ENCODE measurements at places on chromosomes 4 and X.

DNA sequence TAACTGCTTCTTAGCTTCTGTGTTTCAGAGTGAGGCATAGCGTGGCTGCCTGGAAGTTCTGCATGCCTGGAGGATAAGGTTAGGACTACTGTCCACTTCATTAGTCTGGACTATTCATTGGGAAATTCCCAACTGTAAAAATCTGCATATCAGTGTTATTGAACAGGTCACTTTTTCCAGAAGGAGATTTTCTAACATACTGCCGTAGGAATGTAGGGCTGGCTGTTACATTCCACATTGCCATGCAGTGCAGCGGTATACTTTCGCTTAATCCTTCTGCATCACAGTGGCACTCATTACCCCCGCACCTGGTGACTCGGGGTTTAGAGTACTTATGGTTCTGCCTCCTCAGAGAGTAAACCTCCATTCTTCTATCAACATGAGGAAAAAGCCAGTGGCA lies 104.6 kb downstream of the NPFFR2 start:
- no peak for DNase-seq

DNA sequence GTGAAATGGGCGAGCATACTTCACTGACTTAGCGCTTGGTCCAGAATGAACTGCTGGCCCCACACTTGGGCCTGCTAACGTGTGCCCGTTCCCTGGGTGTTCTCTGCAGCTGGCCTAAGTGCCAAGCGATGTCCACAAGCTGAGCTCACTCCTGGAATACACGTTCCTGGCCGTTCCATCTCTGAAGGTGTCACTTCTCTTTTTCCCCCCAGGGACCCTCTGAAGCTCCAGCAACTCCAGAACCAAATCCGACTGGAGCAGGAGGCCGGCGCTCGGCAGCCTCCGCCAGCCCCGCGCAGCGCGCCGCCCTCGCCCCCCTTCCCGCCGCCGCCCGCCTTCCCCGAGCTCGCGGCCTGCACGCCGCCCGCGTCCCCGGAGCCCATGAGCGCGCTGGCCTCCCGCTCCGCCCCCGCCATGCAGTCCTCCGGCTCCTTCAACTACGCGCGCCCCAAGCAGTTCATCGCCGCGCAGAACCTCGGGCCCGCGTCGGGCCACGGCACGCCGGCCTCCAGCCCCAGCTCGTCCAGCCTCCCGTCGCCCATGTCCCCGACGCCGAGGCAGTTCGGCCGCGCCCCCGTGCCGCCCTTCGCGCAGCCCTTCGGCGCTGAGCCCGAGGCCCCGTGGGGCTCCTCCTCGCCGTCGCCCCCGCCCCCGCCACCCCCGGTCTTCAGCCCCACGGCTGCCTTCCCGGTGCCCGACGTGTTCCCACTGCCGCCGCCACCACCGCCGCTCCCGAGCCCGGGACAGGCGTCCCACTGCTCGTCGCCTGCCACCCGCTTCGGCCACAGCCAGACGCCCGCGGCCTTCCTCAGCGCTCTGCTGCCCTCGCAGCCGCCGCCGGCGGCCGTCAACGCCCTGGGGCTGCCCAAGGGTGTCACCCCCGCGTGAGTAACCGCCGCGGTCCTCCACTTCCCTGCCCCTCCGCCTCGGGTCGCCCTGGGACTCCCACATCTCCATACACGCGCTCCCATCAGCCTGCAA lies 132.3 kb downstream of the CBR4 start:
- DNase-seq: no peak

- no peak for DNase-seq
Measured at GRCh38 chr4:5882947-5883346, 9.9 kb downstream of the CRMP1 start.

DNA sequence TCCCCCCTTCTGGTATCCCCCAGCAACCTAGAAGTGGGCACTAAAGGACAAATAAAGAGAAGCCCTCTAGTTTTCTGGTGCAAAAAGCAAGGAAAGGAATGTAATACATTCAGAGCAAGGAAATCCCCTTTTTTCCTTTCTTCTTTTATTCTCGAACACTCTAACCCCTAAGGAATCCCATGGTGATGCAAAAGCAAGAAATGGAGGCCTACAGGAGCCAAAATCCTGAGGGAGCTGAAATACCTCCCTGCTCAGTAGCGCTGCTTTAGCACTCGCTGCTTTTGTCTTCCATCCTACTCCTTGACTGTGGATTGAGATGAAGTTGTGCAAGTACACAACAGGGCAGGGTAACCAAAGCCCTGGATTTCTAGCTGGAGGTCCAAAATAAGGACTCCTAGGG lies 251.0 kb downstream of the PRDM5 start:
- no peak for DNase-seq

GRCh38 chr4:128868758-128869157 lies 59.3 kb downstream of the JADE1 start:
- DNase-seq: no peak

- DNase-seq: no peak
Measured at GRCh38 chr4:82560853-82561785, 669 bp downstream of the TMEM150C start.

- DNase-seq: no peak
Measured at GRCh38 chrX:150616179-150616862, 47.9 kb downstream of the MTM1 start.

DNA sequence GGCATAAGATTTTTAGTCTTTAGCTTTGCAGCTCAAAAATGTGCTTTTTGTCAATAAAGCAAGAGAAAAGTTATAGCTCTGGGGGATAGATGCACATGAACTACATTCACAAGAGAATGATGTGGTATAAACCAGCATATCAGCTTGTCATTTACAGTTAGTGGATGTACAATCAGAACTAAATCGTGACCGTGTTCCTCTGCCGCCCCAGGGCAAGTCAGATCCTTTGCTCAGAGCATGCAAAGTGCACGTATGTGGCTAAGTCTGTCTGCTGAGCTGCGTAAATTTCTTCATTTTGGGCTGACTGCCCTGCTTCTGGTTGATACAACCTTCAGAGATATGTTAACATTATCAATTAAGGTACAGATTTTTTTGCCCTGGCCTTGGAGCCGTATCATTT lies 9.3 kb downstream of the PGM2 start:
- DNase-seq: no peak

GRCh38 chr4:44629280-44629866 lies 22.1 kb downstream of the YIPF7 start:
- peak; percentile 5 for DNase-seq

DNA sequence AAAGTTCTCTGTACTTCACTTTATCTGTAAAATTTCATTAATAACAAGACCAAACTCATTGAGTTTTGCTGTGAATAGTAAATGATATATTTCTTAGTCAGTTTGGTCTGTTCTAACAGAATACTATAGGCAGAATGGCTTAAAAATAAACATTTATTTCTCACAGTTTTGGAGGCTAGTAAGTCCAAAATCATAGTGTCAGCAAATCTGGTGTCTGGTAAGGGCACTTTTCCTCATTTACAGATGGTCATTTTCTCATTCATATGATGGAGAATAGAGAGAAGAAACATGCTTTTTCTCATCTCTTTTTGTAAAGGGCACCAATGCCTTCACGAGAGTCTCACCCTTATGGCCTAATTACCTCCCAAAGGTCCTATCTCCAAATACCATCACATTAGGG lies 415.1 kb downstream of the FAM133A start:
- DNase-seq: no peak

DNA sequence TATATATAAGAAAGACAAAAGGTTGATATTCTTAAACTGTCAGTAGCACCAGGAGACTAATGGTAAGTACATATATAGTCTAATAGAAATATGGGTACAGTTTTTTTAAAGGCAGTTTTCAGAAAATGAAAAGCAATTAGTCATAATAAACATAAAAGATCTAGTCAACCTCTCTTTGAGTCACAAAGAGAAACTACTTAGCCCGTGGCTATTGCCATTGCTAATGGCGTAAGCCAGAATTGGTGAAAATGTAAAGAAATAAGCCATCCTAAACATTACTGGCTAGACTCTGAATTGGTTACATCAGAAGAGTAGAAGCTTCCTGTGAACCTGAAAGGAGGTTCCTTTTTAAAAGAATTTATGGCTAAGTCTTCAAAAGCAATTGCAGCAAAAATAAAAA lies 668.7 kb upstream of the CPEB2 start:
- no peak for DNase-seq

- DNase-seq: no peak
Measured at GRCh38 chr4:79575709-79576428, 167.8 kb upstream of the GK2 start.

Data from AG09309 (cell line).